ENCODE measurements at places on chromosomes 4 and X.

- DNase-seq = no peak
Observed at GRCh38 chrX:23820235-23820782, 37.3 kb downstream of the SAT1 start.

DNA sequence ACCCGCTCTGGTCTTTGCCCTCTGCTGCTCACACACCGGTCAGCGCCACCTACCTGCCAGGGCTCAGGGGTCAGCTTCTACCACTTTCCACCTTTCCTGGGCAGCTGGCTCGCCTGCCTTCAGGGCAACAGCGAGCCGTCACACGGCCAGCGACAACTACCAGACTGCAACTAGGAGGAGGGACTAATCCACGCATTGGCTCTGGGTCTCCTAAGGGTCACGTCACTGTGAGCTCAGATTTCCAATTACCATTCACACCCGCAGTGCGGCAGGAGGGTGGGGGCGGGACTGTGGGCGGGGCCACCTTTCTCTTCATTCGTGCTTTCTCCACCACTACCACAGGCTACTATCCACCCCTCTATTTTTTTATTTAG, at the start of gene BEX5:
Gene BEX5, minus strand, starts transcription at position 172 of the 374 bp plus-strand sequence. CDS start 1,712 bp downstream, outside the sequence.
- DNase-seq = peak; percentile 46

- no peak for DNase-seq
Observed at GRCh38 chrX:480861-481417, 94.2 kb upstream of the PPP2R3B start.

DNA sequence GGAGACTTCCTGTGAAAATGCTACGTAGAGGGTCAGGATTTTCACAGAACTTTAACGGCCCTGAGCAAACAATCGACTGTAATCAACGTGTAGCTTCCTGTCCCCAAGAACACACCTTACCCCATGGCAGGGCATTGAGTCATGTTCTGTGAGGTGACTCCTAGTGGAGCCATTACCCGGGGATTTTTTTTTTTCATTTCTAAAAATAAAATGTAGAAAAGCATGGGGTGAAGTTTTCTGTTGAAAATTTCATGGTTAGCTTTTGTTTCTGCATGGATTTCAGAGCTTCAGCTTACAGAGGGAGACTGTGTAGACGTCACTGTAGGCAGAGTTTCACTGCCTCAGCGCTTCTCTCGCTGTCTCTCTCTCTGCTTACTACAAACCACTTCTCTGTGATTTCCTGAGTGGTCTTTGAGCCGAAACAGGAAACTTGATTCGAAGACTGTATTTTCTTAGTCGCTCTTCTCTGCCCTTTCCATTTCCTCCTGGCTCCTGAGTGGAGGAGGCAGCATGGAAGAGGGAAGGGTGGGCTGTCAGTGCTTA, 111.7 kb downstream of the NFKB1 start:
- peak; percentile 45 for DNase-seq

GRCh38 chr4:159138436-159138835, 35.6 kb downstream of the RAPGEF2 start:
- DNase-seq = no peak

DNA sequence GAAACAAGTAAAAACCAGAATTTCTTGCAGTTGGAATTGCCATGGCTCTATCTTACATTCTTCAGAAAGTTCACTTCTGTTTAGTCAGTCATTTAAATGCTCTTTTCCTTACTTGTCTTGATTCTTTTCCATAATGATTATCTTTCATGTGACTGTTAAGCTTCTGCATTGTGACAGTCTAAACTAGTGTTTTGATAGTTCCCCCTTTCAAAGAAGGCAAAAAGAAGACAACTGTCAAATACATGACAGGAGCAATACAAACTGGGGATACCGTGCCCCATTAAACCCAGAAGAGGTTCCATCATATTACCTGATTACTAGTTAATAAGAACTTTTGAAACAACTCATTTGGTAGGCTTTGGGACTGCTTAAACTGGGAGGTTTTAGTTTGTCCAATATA, 476.2 kb downstream of the PCDH19 start:
- no peak for DNase-seq
